Stomach (tissue), 19 donors: ENCODE measurements at places on chromosomes 11 and 22. TPM values are rescaled to one million over a fixed set of nuclear protein-coding genes. Genes with fewer than 3 reads are reported as not detected.

- no peaks in the 10 kb centered on the region for H3K36me3 ChIP-seq
- H3K27me3 ChIP-seq = no peaks in the 10 kb centered on the region
- DNase-seq = peak; percentile 47
- no peak overlapping the region for H3K4me3 ChIP-seq
- H3K27ac ChIP-seq = no peak overlapping the region
Observed at GRCh38 chr11:114348200-114349191, 51.8 kb downstream of the C11orf71 start.

GRCh38 chr22:27194096-27194748 lies 536.8 kb downstream of the MIAT start:
- no peak for DNase-seq
- H3K27ac ChIP-seq = peak overlapping the region; percentile 73
- no peaks in the 10 kb centered on the region for H3K36me3 ChIP-seq

- H3K4me1 ChIP-seq = no peaks in the 10 kb centered on the region
- H3K27ac ChIP-seq = no peak overlapping the region
- peaks cover 80% of the 10 kb centered on the region for H3K36me3 ChIP-seq
- no peak overlapping the region for H3K4me3 ChIP-seq
- no peak for DNase-seq
Observed at GRCh38 chr22:29328566-29329500, 13.3 kb upstream of the RASL10A start.

GRCh38 chr11:47101406-47101805 lies 75.3 kb downstream of the ARFGAP2 start:
- no peak overlapping the region for H3K27ac ChIP-seq
- H3K36me3 ChIP-seq = no peaks in the 10 kb centered on the region
- peaks cover 46% of the 10 kb centered on the region for H3K4me1 ChIP-seq
- DNase-seq = no peak
- no peaks in the 10 kb centered on the region for H3K27me3 ChIP-seq

DNA sequence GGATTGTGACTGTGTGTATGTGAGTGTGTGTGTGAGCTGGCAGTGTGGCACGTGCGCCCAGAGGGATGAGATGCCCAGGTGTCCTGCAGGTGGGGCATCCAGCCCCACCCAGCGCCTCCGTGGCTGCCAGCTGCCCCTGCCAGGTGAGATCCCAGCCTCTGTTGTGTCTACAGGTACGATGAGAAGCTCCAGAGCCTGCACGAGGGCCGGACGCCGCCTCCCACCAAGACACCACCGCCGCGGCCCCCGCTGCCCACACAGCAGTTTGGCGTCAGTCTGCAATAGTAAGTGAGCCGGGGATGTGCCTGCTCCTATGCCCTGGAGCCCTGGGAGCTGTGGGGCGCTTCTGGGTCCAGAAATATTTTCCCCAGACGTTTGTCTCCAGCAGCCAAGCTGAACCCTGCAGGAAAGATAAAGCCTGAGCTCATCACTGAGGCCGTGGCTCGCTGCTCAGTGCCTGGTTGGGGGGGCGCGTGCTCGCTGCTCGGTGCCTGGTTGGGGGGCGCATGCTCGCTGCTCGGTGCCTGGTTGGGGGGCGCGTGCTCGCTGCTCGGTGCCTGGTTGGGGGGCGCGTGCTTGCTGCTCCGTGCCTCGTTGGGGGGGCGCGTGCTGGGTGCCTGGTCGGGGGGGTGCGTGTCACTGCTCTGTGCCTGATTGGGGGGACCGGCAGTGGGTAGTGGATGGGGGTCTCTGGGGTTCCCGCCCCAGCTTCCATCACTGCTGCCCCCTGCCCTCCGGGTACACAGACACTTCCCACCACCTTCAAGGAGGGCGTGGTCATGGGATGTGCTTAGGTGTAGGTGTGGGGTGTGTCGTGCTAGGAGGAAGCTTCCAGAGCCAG lies 73.2 kb downstream of the ARHGAP8 start:
- no peak for DNase-seq
- no peaks in the 10 kb centered on the region for H3K4me1 ChIP-seq
- H3K27ac ChIP-seq = no peak overlapping the region
- no peaks in the 10 kb centered on the region for H3K27me3 ChIP-seq
- no peak overlapping the region for H3K4me3 ChIP-seq

DNA sequence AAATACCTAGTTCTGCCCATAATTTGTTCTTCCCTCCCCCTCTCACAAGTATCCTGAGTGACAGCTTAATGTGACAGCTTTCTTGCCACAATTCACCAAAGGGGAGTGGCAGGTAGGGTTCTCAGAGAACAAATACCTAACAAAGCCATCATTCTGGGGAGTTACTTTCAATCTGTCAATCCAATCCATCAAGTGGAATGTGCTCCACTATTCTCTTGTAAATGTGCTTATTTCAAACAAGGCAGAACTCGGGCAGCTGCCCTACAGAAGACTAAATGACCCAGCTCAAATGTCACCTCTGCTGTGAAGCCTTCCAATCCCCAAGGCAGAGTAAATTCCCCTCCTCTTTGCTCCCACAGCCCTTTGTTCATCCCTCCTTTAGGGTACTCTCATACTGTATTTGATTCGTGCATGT lies 27.8 kb downstream of the LGR4 start:
- DNase-seq = no peak
- H3K27me3 ChIP-seq = no peaks in the 10 kb centered on the region
- H3K4me3 ChIP-seq = no peak overlapping the region
- H3K27ac ChIP-seq = no peak overlapping the region
- no peaks in the 10 kb centered on the region for H3K36me3 ChIP-seq

- H3K4me1 ChIP-seq = no peaks in the 10 kb centered on the region
- H3K27me3 ChIP-seq = peaks cover 7% of the 10 kb centered on the region
- H3K4me3 ChIP-seq = no peak overlapping the region
- no peak overlapping the region for H3K27ac ChIP-seq
Observed at GRCh38 chr11:45252877-45253276, 33.3 kb downstream of the SYT13 start.

Gene SERPIND1
- total RNA-seq = 0.55 TPM

DNA sequence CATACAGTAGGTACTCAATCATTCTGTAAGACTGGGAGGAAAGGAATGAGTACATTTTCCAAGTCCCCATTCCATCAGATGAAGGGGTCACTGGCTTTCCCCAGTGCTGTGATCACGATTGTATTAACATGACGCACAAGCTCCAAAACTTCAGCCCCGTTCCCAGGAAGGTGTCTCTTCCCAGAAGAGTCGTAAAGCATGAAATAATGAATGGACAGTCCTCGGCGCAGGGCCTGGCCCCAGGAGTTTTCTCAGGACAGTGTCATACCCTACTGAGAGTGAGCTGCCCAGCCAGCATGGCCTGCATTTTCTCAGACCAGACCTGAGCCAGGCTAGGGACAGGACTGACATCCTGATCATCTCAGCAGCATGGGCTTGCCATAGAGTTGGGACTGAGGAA lies 80.7 kb downstream of the PARVA start:
- no peak overlapping the region for H3K4me3 ChIP-seq
- H3K27ac ChIP-seq = peak overlapping the region; percentile 71
- H3K27me3 ChIP-seq = no peaks in the 10 kb centered on the region
- H3K4me1 ChIP-seq = peaks cover 63% of the 10 kb centered on the region

Gene LYVE1
- 26.8 TPM for total RNA-seq

DNA sequence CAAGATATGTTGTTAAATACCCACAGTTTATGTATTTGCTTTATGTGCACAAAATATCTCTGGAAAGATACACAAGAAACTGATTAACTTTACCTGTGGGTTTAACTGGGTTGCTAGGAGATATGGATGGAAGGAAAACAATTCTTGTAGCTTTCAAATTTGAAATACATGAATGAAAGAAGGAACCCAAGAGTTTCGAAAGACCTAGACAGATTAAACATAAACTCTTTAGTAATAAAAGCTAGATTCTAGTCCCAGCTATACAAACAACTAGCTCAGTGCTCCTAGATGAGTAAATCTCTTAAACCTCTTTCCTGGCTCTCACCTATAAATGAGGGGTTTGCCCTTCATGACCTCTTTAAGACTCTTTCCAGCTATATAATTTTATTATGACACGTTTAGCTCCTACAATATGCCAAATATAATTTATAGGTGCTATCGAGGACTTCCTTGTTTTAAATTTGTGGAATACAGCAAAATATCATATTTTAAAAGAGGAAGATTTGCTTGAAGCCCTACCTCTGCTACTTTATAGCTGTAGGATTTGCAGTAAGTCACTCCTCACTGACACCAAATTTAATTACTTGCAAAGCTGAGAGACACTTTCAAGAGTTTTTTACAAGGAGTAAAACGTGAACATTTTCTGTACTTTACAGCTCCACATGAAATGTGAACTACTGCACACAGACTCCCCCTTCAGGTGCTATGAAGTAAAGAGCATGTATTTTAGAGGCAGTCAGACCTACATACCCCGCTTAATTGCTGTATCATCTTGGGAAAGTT lies 50.7 kb downstream of the RRAS2 start:
- no peaks in the 10 kb centered on the region for H3K27me3 ChIP-seq
- no peak for DNase-seq
- H3K4me1 ChIP-seq = peaks cover 22% of the 10 kb centered on the region
- H3K4me3 ChIP-seq = no peak overlapping the region

GRCh38 chr11:77876045-77876444 lies 55.1 kb downstream of the AAMDC start:
- no peak overlapping the region for H3K27ac ChIP-seq
- DNase-seq = no peak

DNA sequence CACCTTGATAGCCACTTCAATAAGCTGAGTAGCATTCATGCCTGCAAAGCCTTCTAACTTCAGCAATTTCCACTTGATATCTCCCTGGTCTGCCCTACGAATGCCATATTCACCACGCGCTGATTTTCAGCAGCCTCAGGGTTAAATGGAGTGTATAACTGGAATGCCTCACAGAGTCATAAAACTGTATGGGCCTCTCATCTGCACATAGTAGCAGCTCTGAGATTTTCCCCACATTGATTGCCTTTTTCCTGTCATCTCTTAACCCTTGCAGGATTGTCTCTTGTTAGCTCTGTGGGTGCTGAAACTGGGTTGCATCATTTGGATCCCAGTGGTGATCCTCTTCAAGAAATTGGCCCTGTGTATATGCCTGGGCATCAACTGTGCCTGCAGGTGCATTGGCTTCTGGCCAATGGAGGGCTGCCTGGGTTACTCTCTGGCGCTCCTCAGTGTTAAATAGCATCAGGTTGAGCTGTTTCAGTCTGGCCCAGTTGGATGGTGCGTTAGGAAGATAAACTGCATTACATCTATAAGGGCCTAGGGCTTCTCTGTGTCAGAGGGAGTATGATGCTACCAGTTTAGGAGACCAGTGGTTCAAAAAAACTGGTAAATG lies 17.4 kb upstream of the GLYATL1 start:
- H3K4me1 ChIP-seq = peaks cover 11% of the 10 kb centered on the region
- H3K36me3 ChIP-seq = no peaks in the 10 kb centered on the region
- H3K27ac ChIP-seq = peak overlapping the region; percentile 40
- no peak overlapping the region for H3K4me3 ChIP-seq

- H3K4me3 ChIP-seq = no peak overlapping the region
- peaks cover 9% of the 10 kb centered on the region for H3K36me3 ChIP-seq
- no peaks in the 10 kb centered on the region for H3K27me3 ChIP-seq
- peak; percentile 29 for DNase-seq
- H3K27ac ChIP-seq = no peak overlapping the region
Observed at GRCh38 chr22:31893460-31893859, 50.9 kb upstream of the YWHAH start.

DNA sequence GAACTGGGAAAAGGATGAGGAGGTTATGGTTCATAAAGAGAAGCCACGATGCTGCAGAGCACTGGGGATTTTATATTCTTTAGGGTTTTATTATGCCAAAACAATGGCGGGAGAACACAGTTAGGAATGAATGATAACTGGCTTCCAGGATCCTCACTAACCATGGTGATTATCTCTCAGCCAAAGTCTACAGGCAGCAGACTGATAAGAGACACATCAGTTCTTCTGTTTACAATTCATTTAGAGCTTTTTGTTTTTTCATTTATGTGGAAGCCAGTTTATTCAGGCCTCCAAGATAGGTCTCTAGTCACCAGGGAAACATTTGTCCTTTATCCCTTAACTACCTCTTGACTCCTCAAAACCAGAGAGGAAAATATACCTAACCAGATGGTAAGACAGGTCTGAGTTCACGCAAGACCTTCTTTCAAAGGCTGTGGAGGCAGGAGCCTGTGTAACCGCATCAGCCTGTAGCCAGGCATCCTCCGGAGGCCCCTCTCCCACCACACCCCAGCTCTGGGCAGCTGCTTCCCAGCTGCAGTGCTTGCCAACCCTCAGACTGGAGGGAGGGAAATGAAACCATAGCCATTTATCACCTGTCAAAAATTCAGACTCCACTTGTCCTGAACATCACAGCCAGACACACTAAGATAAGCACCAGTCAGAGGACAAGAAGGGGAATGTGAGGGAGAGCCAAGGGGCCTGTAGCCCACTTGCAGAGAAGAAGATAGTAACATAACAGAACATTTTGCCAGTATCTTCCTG lies 57.2 kb upstream of the FAM181B start:
- no peaks in the 10 kb centered on the region for H3K27me3 ChIP-seq
- no peak for DNase-seq
- no peak overlapping the region for H3K4me3 ChIP-seq
- H3K36me3 ChIP-seq = no peaks in the 10 kb centered on the region

- no peak for DNase-seq
- no peaks in the 10 kb centered on the region for H3K36me3 ChIP-seq
- H3K4me3 ChIP-seq = no peak overlapping the region
- H3K27ac ChIP-seq = no peak overlapping the region
Observed at GRCh38 chr11:2118677-2119076, 20.5 kb downstream of the IGF2 start.

Gene ADM2
- 0.37 TPM for total RNA-seq

DNA sequence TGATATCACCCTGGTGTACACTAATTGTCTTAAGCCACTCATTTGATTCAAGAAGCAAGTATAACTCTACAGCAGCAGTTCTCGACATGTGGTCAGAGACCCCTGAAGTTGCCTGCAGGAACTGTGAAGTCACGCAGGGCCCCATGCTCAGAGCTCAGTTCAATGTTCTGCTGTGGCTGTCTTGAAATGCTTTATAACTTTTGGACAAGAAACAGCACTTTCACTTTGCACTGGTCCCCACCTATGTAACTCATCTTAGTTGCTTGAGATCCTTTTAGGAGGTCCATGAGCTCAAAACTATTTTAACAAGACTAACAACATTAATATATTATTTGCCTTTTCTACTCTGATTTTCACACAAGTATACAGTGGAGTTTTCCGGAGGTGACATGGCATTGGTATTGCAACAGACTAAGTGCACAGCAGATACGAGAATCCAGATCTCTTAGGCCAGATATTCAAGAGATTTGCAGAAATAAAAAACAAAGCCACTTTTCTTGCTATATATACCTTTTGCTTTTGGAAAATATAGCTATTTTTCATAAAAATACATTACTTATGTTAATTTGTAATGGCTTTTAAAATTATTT lies 64.8 kb downstream of the PRR5L start:
- H3K27me3 ChIP-seq = no peaks in the 10 kb centered on the region
- DNase-seq = no peak
- no peak overlapping the region for H3K4me3 ChIP-seq
- H3K36me3 ChIP-seq = no peaks in the 10 kb centered on the region
- no peaks in the 10 kb centered on the region for H3K4me1 ChIP-seq

DNA sequence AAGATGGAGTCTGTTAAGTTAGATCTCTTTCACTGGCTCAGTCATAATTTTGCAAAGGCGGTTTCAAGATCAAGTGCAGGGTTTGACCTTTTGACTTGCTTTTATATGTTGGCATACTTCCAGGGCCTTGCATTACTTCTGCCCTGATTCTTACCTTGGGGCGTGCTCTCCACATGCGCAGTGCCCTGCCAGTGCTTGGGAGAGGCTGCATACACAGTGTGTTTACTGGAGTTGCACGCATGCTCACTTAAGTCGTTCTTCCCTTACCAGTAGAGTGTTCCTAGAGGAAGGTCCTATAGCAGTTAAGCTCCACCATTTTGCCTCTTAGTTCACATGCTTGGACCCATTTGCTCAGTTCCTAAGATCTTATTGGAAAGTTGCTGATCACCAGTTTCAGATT lies 21.0 kb upstream of the TMEM123 start:
- no peak overlapping the region for H3K27ac ChIP-seq
- no peaks in the 10 kb centered on the region for H3K36me3 ChIP-seq
- H3K4me1 ChIP-seq = peaks cover under 1% of the 10 kb centered on the region
